ENCODE measurements at places on chromosomes 12 and 14.

DNA sequence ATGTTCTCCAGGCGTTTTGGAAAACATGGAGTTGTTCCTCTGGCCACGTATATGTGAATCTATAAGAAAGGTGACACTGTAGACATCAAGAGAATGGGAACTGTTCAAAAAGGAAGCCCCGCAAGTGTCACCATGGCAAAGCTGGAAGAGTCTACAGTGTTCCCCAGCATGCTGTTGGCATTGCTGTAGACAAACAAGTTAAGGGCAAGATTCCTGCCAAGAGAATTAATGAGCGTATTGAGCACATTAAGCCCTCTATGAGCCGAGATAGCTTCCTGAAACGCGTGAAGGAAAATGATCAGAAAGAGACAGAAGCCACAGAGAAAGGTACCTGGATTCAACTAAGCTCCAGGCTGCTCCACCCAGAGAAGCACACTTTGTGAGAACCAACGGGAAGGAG, 92.5 kb upstream of the EIF5 start:
- DNase-seq, result no peak

GRCh38 chr14:99601361-99601831, 2.6 kb downstream of the CCDC85C start:
- no peak for DNase-seq

DNA sequence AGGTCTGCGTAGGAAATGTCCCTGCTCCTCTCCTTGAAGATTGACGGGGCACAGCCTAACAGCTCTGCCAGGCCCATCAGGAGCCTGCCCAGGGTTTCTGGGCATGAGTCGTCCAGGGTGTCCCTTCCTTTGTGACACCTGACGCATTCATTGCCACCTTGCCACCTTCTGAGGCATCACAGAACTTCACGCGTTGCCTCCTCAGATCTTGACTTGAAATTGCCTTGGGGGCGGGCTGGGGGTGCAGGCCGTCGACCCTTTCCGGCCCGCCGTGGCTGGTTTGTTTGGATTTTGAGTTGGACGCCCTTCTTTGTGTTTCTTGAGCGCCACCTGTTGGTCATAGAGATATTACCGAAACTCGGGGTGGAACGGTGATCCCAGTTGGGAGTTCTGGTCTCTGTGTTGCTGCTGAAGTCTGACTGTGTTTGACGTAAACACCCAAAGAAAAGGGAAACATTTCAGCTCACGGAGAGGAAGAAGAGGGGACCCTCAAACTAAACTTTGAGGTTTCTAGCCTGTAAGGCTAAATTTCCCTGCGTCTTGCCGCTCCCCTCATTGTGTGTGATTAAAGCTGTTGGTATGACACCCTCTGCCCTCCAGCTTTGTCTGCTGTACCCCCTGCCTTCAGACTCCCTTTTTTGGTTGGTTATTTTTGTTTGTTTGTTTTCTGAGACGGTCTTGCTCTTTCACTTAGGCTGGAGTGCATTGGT, 44.6 kb downstream of the MLXIP start:
- peak; percentile 82 for DNase-seq

- DNase-seq, result no peak
These were observed 64.1 kb downstream of the NELL2 start for GRCh38 chr12:44812062-44812461.

DNA sequence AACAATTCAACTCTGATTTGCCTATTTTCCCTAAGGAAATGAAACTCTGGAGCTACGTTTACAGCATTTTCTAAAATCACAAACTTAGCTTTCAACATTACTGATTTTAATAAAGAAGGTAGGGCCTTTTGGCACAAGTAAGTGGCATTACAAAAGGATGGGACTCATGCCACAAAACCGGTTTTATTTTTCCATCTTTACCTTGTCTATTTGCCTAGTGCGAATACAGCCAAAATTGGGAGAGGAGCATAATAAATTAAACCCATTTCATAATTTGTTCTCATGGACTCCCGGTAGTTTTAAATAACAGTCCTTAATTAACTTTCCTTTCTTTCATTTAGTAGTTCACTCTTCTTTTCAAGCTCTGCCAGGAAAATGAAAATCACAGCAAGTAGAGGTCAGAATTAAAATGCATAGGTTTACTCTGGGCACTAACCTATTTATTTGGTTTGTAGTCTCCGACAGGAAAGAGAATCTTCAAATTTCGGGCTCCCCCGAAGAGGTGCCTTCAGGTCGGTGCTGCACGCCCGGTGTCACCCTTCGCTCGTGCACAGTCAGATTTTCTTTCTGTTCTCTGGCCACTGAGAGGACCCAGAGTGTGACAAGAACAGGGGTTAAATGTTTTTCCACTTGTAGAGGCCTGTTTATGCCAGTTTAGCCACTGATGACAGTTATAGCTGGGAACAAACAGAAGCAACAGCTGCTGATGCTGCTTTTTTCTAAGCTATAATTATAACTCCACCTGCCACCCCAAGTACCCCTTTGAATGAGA, at the start of gene BEST3:
Gene BEST3 (minus strand): TSS at position 535 of the 772 bp plus-strand sequence. CDS start 1,505 bp downstream, outside the sequence.
- no peak for DNase-seq

GRCh38 chr12:49030119-49030518, 11.5 kb upstream of the PRKAG1 start:
- peak; percentile 29 for DNase-seq

- DNase-seq, result no peak
These were observed 468.0 kb upstream of the SYT1 start for GRCh38 chr12:78396538-78396937.

DNA sequence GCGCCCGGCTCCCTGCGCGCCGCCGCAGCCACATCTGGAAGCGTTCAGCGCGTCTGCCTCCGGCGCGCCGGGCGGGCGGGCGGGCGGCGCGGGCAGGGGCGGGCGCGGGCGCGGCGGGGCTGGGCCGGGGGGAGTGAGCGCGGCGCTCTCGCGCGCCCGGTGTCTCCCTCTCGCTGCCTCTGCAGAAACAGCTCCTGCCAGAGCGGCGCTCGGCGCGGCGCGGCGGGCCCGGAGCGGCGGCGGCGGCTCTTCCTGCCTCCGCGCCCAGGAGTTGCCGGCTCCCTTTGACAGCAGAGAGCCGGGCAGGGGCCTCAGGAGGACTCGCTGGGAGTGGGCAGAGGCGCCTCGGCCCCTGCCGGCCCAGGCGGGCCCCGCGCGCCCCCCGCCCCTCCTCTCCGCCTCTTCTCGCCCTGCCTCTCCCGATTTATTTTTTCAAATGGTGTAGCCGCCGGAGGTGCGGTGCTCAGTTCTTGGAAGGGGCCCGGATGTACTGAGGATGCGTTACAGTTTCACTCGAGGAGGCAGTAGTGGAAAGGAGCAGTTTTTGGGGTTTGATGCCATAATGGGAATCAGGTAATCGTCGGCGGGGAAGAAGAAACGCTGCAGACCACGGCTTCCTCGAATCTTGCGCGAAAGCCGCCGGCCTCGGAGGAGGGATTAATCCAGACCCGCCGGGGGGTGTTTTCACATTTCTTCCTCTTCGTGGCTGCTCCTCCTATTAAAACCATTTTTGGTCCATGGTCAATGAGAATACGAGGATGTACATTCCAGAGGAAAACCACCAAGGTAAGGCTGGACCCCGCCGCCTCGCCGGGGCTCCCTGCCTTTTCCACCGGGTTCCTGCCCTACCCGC, at the start of gene CACNA1C:
Gene CACNA1C (plus strand): TSS at position 162 of the 853 bp plus-strand sequence. CDS start 576 bp downstream, at position 738.
- DNase-seq, result peak; percentile 72

- no peak for DNase-seq
These were observed 15.3 kb downstream of the AREL1 start for GRCh38 chr14:74697543-74697942.

GRCh38 chr12:125371033-125371432, 305.8 kb downstream of the AACS start:
- DNase-seq, result no peak

- no peak for DNase-seq
These were observed 40.6 kb downstream of the ANO2 start for GRCh38 chr12:5904441-5904840.

- DNase-seq, result no peak
These were observed 156.3 kb downstream of the NTF3 start for GRCh38 chr12:5588176-5588575.

GRCh38 chr12:27437839-27438238, 8.7 kb upstream of the SMCO2 start:
- DNase-seq, result no peak

DNA sequence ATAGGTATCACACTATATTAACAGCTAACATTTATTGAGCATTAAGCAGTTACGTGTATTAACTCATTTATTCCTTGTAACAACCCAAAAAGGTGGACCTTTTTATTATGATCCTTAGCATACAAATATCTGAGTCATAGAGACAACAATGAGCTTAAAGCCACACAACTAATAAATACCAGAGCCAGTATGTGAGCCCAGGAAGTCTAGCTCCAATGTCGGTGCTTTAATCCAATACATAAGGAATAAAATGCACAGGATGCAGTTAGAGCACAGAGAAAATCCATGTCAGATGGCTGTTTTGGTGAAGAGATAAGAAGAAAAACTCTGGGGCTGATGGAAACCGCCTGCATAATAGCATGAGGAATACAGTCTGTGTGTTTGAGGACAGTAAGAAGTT, 888.6 kb downstream of the TMTC2 start:
- no peak for DNase-seq

- DNase-seq, result no peak
These were observed 16.9 kb upstream of the AICDA start for GRCh38 chr12:8629486-8630033.

- no peak for DNase-seq
These were observed 411.0 kb upstream of the SOX5 start for GRCh38 chr12:24360461-24360860.

GRCh38 chr12:14931791-14932560, 6.4 kb downstream of the ERP27 start:
- no peak for DNase-seq

- no peak for DNase-seq
These were observed 209.5 kb downstream of the FBXL14 start for GRCh38 chr12:1384910-1385309.

DNA sequence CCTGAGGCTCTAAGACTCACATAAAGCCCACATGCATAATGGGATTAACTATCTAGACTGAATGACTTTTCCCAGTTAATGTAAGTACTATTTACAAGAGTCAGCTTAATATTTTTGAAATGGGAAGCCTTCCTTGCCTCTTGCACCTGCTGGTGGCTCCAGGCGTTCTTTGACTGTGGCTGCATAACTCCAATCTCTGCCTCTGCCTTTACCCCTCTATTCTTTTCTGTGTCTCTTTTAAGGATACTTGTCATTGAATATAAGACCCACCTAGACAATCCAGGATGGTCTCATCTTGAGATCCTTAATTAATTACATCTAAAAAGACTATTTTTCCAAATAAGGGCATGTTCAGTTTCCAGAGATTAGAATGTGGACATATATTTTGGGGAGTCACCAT, 66.9 kb upstream of the PCED1B start:
- no peak for DNase-seq

- no peak for DNase-seq
These were observed 74.8 kb upstream of the G2E3 start for GRCh38 chr14:30484201-30484600.

DNA sequence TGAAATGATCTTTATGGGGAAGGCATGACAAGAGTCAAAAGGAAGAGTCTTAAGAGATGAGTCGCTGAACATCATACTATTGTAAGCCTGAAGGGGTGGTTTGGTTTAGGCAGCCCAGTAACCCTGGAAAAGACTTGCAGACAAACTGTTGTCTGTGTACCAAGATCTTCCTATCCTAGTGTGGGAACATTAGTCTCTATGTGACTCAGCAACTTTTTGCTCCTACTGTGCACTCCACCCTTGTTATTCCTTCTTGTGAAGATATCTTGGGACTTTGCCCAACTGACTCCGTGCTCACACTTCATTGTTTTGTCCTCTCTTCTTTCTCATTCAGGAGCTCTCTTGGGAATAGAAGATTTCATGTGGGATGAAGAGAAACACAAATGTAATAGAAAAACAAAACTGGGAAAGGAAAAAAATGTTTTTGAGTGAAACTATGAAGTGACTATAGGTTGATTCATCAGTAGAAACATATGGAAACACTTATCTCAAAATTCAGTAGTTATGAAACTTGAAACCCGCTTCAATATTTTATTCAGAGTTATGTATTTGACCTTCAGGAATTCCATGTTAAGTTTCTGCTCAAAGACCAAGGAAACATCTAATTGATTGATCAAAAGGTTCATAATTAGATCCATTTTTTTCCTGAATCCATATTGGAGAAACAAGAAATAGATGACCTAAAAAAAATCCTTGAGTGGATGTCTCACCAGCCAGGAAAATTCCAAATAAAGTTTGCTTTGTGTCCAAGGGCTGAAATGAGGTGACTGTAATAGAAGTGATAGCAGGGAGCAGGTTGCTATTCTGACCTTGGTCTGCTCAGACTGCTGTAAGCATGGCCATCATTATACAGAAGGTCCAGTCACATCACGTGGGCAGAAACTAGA, 67.2 kb downstream of the BTG1 start:
- DNase-seq, result no peak

GRCh38 chr14:92590941-92591340, 77.4 kb downstream of the RIN3 start:
- DNase-seq, result no peak

DNA sequence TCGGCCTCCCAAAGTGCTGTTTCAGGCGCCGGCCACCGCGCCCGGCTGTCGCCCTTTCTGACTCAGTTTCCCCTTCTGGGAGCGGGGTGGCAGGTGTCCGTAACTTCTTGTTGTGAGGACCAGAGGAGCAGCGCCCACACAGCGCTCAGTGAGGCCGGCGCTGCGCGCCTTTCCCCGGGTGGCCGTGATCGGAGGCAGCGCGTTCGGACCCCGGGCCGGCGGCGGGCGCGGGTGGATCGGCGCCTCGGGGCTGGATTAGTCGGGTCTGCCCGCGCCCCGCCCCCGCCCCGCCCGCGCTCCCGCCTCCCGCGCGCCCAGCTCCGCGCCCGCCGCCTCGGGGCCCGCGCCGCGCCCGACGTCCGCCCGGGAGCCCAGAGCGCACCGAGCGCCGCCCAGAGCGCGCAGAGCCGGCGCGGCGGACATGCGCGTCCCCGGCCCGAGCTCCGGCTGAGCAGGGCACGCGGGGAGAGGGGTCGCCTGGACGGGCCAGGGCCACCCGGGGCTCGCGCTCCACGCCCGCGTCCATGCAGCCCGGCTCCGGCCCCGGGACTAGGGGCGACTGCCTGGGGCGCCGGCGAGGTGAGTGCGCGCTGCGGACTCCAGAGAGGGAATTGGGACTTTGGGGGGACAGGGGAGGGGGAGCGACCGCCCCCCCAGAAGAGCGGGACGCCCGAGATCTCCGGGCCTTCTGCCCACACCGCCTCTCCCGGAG, 50.6 kb downstream of the LRCOL1 start:
- DNase-seq, result no peak

DNA sequence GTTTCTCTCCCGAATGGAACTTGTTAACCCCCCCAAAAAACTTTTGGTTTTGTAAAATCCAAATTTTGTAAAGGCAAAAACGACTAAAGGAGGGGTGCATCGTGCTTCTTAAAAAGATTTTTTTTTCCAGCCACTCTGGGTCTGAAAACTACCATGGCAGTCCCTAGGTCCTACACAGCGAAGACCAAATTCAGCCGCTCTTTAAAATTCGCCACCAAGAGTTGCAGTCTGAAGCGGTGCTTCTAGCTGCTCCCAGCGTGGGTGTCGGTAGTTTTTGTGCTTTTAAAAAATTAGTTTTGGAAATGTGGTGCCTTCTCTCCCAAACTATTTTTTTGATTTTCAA, 873 bp upstream of the GSC start:
- no peak for DNase-seq

- DNase-seq, result no peak
These were observed 132.7 kb downstream of the MSRB3 start for GRCh38 chr12:65411171-65411570.

- no peak for DNase-seq
These were observed 48.8 kb upstream of the CORO1C start for GRCh38 chr12:108779998-108780688.

GRCh38 chr14:66900719-66901118, 288.5 kb upstream of the GARIN2 start:
- no peak for DNase-seq

GRCh38 chr14:106605548-106606448, 1079.4 kb downstream of the TMEM121 start:
- DNase-seq, result no peak

- no peak for DNase-seq
These were observed 1.4 kb upstream of the HMGA2 start for GRCh38 chr12:65822732-65823512.

All from aorta (tissue), 5 donors.